Left hindlimb (tissue), 1 donor: ENCODE measurements at places on chromosomes 13 and 19.

GRCh38 chr13:102683637-102684036 is 11.2 kb downstream of the METTL21C start:
- DNase-seq: no peak

- DNase-seq: no peak
Measured at GRCh38 chr19:35009424-35010415, 9.6 kb downstream of the GRAMD1A start.

DNA sequence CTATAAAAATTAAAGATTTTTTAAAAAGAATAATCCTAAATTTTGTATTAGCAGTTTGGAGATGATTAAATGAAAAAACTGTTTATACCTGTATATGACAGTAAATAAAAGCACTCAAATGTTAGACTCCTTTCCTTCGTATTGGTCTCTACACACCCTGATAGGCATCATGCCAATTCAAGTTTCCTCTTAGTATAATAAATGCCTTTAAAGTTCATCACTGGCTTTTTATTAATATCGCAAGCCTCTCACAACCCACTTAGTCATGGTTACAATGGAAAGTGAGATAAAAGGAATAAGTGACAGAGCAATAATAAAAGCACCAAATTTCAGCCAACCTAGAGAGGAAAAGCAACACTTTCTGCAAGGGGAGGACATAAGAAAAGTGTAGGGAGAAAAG is 102.2 kb downstream of the PIBF1 start:
- DNase-seq: no peak

GRCh38 chr19:1374250-1374577 is 9.5 kb upstream of the NDUFS7 start:
- DNase-seq: no peak

GRCh38 chr19:46487178-46487801 is 8.4 kb downstream of the PNMA8B start:
- DNase-seq: no peak

DNA sequence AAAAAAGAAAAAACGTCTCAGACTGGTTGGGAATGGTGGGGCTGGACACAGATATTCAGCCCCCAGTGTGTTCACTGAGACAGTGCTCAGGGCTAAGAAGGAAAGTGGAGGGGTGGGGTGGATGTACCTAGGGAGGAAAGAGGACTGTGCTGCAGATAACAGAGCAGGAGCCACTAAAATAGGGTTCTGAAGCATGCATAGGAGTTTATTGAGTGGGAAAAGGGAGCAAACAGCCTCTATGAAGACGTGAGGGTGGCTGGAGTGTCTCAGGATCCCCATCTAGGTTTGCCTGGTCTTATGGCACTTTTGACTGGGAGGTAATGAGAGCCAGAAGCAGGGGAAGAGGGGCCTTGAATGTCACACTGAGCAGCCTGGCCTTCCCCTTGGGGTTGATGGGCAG is 3.4 kb downstream of the MEGF8 start:
- DNase-seq: no peak

GRCh38 chr19:19297759-19298158 is 22.6 kb downstream of the SUGP1 start:
- DNase-seq: no peak

DNA sequence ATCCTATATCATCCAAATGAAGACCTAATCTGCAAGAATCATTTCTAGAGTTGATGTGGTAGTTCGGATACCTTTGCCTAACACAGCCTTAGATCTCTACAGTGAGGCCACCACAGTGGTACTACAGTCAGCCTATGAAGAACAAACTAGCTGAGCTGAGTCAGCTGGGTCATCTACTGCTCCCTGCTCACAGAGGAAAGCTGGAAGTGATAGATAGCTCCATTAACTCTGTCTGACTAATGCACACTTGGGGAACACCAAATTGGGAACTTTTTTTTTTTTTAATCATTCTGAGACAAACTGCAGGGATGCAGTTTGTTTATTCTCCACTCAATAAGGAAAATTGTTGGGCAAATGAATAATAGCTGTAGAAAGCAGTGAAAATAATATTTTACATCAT is 1160.6 kb downstream of the PCDH9 start:
- DNase-seq: no peak

GRCh38 chr13:68439817-68440216 is 1209.7 kb upstream of the PCDH9 start:
- no peak for DNase-seq

GRCh38 chr13:93778548-93778947 is 551.9 kb downstream of the GPC6 start:
- DNase-seq: no peak

- peak; percentile 96 for DNase-seq
Measured at GRCh38 chr19:49590071-49590970, 661 bp upstream of the PRR12 start.
